ENCODE measurements at places on chromosomes 7 and 10. TPM values are rescaled to one million over a fixed set of nuclear protein-coding genes. Genes with fewer than 3 reads are reported as not detected.

The RBP3 gene
- not detected for total RNA-seq

The GARIN1A gene
- 0.88 TPM for total RNA-seq

The LRRTM3 gene
- total RNA-seq, result not detected

The MYL7 gene
- not detected for total RNA-seq

The HMX2 gene
- total RNA-seq, result not detected

The GIMAP5 gene
- total RNA-seq, result 123 TPM

The CH25H gene
- total RNA-seq, result not detected

The NUTM2B gene
- total RNA-seq, result 1.6 TPM

The FGFR2 gene
- total RNA-seq, result 1.1 TPM

The GPR22 gene
- total RNA-seq, result not detected

The CYP26C1 gene
- total RNA-seq, result not detected

The SHOC2 gene
- 56.2 TPM for total RNA-seq

The EBF3 gene
- not detected for total RNA-seq

The UBTD1 gene
- 1.4 TPM for total RNA-seq

The C10orf53 gene
- total RNA-seq, result not detected

The CFAP46 gene
- total RNA-seq, result not detected

The SDK1 gene
- total RNA-seq, result 0.25 TPM

The LRRC17 gene
- total RNA-seq, result not detected

The C7orf33 gene
- not detected for total RNA-seq

The SFTPA1 gene
- total RNA-seq, result not detected

The RELN gene
- total RNA-seq, result not detected

Data from activated naive CD8-positive, alpha-beta T cell treated with anti-CD3 and anti-CD28 coated beads, Interleukin-2, amount 10 ng/mL, durations not matched to agents 7 days and 5 days (primary cell).